Cerebellar nuclear complex (tissue), 1 donor: ENCODE measurements at places on chromosomes 12 and 14.

DNA sequence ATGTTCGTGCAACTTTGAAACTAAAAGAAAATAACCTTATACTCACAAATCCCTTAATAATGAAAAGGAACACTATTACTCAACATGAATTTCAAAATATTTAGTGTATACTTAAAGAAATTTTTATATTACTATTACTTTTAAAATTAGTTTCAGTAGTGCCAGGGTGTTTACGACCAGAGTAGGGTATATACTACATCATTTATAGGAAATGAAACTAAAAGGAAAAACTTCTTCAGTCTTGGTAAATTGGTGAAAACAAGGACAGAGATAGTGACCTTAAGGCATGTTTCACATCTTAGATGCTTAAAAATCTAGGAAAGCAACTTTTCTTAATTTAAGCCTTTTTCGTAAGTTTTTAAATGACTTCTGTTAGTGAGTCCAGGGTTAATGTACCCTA lies 4.5 kb downstream of the USP15 start:
- DNase-seq = no peak

- DNase-seq = no peak
Measured at GRCh38 chr12:68913682-68914081, 19.3 kb downstream of the CPM start.

DNA sequence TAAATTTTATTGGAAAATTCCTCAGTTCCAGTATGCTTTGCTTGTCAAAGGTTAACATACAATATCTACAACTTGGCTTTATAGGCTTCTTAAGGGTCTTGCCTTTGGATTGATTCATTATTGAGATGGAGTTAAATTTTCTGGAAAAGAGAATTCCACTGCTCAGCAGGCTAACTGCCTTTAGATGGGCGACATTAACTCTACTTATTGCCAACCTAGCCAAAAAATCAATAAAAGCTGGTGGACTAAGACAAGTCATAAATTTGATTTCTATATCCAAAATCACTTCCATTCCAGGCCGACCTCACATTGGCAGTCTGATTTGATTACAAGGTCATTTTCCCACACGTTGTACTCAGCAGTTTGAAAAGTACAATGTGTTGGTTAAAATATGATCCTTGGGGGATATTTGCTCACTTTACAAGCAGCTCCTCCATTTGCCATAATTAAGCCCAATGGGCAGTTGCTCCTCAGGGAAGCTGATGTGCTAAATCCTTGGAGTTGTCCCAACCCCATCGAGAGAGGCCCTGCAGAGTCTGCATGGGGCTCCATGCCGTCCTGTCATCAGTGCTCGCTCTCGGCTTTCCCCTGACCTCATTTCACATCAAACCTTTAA lies 36.1 kb upstream of the CRY1 start:
- no peak for DNase-seq

- no peak for DNase-seq
Measured at GRCh38 chr12:98354520-98355035, 160.8 kb upstream of the TMPO start.

GRCh38 chr12:40976546-40976945 lies 211.6 kb upstream of the PDZRN4 start:
- no peak for DNase-seq

DNA sequence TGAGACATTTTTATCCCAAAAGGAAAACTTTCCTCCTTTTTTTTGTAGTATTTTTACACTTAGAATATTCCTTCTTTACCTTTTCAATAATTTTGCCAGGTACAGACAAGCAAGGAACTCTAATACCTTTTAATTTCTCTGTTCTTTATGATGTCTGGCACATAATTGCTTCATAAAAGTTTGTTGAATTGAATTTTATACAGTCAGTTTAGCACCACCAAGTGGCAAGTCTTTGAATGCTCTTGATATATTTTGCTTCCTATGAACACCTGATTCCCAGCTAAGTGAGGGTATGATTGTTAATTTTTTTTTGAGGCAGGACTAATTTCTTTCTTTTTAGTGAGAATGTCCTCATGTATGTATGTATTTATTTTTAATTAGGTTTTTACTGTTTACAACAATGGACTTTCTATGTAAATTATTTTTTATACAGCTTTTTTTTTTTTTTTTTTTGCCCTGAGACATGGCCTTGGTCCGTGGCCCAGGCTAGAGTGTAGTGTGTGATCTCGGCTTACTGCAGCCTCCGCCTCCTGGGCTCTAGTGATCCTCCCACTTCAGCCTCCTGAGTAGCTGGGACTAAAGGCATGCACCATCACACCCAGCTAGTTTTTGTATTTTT lies 6.9 kb downstream of the TBC1D15 start:
- no peak for DNase-seq

DNA sequence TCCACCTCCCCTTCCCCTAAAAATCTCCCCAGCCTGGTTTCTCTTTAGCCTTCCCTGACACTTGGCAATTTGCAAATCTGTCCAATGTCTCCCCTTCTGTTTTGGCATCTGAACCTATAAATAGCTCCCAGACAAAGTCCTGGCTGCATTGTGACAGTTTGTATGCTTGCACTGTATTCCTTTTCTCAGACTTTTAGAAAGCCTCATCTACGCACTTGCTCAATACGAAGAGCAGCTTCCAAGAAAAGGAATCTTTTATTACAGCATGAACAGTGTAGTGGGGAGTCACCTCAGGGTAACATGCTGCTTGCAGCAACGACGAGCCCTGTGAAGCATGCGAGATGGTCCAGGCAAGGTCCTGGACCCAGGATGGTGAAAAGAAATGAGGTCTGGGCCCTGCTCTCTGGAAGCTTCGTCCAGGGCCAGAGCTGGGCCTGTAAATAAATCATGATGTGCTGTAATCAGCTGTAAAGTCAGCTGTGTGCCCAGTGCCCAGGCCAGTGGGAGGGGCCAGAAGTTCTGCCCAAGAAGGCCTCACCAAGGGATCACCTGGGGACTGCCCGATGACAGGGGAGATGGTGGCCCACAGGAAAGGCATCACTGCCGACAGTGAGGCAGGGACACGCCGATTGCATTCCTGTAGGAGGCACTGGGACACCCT lies 88.3 kb downstream of the RIN3 start:
- DNase-seq = no peak

GRCh38 chr12:94062194-94062593 lies 86.2 kb upstream of the PLXNC1 start:
- no peak for DNase-seq

DNA sequence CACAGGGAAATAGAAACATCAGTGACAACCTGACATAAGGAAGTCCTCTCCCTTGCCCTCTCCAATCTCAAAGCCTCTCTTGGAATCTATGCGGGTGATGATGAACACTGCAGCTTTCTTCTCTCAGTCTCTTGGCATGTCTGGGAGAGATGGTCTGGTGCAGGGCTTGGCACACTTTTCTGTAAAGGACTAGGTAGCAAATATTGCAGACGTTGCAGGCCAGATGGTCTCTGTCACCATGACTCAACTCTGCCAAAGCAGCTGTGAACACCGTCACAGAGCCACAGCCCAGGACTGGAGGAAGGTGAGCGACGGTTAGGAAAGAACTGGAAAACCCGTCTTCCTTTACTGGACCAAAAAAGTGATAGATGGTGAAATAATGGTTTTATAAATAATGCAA lies 591.0 kb upstream of the TMEM132C start:
- DNase-seq = peak; percentile 12

GRCh38 chr14:64760146-64760755 lies 56.0 kb downstream of the PLEKHG3 start:
- no peak for DNase-seq

- DNase-seq = no peak
Measured at GRCh38 chr14:52840877-52841276, 49.5 kb upstream of the GNPNAT1 start.

GRCh38 chr12:4293299-4293965 lies 19.9 kb downstream of the CCND2 start:
- DNase-seq = no peak

GRCh38 chr12:105426766-105427165 lies 96.3 kb downstream of the C12orf75 start:
- DNase-seq = no peak

DNA sequence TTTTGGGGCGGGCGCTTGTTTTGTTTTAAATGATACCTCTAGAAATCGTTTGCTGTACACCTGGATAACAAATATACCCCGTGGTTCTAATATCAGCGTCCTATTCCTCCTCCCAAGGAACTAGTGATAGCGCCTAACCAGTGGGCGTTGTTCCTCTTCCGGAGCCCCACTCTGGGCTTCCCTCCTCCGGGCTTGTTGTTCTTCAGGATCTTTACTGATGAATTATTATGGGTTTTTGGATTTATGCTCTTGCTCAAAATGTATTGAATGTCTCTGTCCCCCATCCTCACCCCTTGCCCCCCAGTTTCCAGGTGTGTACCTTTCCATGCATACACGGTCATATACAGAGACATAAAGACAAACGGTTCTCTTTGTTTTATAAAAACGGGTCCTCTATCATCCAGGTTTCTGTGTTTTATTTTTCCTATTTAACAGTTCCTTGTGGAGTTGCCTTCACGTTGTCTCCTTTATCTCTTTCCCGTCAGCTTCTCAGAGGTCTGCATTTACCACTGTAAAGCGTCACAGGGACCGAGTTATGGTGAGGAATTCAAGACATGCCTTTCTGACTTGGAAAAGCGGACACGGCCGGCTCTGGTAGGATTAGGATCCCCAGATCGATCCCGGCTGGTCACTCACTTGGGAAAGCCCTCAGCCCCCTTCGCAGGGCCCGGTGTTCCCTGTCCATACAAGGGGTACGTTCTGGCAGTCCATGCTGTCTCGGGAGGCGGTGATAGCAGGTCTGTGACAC lies 655 bp upstream of the PLEKHG3 start:
- no peak for DNase-seq

GRCh38 chr12:85072826-85073225 lies 36.7 kb downstream of the LRRIQ1 start:
- DNase-seq = no peak

DNA sequence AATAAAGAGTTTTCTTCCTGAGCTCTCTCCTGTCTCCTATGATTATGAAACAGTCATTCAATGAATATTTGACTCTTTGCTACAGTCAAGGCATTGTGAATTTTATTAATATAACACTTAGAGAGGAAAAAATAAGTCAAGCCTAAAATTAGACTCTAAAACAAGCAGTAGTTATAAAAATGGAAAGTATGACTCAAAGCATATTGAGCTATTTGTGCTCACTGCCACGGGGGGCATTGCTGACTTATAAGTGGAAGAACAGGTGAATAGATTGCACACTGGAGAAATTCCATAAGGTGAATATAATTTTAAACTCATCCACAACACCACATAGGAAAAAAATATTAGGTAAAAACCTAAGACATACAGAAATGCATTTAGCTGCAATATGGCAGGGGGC lies 87.7 kb upstream of the CCDC196 start:
- DNase-seq = no peak

GRCh38 chr14:94390372-94391086 lies 2.1 kb upstream of the SERPINA1 start:
- DNase-seq = no peak

DNA sequence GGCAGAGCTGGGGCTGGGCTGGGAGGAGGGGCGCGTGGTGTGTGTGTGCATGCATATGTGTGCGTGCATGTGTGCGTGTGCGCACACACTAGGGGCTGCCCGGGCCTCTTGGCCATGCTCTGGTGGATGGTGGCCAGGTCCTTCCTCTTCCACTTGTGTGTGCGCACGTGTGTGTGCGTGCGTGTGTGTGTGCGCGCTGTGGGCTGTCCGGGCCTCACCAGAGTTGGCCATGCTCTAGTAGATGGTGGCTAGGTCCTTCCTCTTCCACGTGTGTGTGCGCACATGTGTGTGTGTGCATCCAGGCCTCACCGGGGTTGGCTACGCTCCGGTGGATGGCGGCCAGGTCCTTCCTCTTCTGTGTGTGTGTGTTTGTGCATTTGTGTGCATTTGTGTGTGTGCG lies 24.7 kb downstream of the FOXN4 start:
- DNase-seq = no peak

- no peak for DNase-seq
Measured at GRCh38 chr12:86256163-86256562, at the start of gene MGAT4C. TSS of gene MGAT4C (minus strand) at chr12:86256391.

GRCh38 chr12:104653730-104654664 lies 197.2 kb downstream of the CHST11 start:
- no peak for DNase-seq

GRCh38 chr14:88493392-88494185 lies 61.2 kb downstream of the PTPN21 start:
- no peak for DNase-seq

GRCh38 chr14:63766611-63767010 lies 38.7 kb upstream of the SGPP1 start:
- DNase-seq = no peak

GRCh38 chr12:99386907-99387306 lies 260.6 kb upstream of the GARIN6 start:
- DNase-seq = no peak

GRCh38 chr14:69693801-69694729 lies 72.9 kb upstream of the SRSF5 start:
- no peak for DNase-seq

DNA sequence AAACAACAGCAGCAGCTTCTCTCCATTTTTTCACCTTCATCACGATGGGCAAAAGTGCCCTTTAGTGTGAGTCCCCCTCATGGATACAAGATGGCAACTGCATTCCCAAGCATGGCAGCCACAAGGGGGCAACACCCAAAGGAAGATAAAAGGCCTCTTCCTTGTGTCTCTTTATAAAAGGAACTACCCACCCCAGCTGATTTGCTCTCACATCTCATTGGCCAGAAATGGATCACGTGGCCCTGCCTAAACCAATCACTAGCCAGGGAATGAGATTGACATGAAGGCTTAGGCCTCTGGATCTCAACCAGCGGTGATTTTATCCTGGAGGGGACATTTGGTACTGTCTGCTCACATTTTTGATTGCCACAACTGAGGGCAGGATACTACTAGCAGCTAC lies 21.9 kb upstream of the IFT81 start:
- no peak for DNase-seq

DNA sequence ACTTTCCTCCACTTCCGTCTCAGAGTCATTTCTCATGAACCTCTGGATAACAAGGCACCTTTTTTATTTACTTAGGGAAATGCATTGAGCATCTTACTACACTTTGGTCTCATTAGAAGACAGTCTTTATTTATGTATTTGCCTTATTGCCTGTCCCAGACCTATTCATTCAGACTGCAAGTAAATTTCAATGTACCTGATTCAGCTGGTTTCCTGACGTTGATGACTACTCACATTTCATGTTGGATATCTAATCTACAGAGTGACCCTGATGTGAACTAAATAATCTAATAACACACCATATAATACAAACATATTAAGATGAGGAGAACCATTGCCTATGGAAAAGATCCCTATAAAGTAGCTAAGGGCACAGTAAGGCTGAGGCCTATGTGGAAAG lies 267.7 kb downstream of the SLC6A15 start:
- DNase-seq = no peak

GRCh38 chr12:79016181-79016580 lies 151.6 kb downstream of the SYT1 start:
- DNase-seq = no peak

GRCh38 chr12:94145191-94145983 lies 3.0 kb upstream of the PLXNC1 start:
- DNase-seq = peak; percentile 33

- DNase-seq = no peak
Measured at GRCh38 chr12:62660756-62661155, 194.1 kb downstream of the MON2 start.

- peak; percentile 17 for DNase-seq
Measured at GRCh38 chr14:33792720-33793368, 158.0 kb downstream of the EGLN3 start.

GRCh38 chr12:102294568-102294967 lies 96.9 kb upstream of the PMCH start:
- no peak for DNase-seq
